Mucosa of descending colon (tissue), 3 donors: ENCODE measurements at places on chromosomes 6 and 20. TPM values are rescaled to one million over a fixed set of nuclear protein-coding genes. Genes with fewer than 3 reads are reported as not detected.
A peak's percentile ranks its signal among the peaks of the same experiment; 100 is the strongest.

DNA sequence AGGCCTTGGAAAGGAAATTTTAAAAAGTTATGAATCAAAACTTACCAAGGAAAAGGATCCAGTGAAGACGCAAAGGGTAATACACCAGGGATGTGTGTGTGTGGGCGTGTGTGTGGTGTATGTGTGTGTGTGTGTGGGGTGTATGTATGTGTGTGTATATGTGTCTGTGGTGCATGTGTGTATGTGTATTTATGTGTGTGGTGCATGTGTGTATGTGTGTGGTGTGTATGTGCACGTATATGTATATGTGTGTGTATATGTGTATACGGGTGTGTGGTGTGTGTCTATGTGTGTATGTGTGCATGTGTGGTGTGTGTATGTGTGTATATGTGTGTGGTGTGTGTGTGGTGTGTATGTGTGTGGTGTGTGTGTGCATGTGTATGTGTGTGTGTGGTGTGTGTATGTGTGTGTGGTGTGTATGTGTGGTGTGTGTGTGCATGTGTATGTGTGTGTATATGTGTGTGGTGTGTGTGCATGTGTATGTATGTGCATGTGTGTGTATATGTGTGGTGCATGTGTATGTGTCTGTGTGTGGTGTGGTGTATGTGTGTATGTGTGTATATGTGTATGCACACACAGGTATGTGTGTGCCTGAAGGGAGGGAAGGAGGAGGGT is 176.1 kb upstream of the SUPT3H start:
- DNase-seq = no peak

DNA sequence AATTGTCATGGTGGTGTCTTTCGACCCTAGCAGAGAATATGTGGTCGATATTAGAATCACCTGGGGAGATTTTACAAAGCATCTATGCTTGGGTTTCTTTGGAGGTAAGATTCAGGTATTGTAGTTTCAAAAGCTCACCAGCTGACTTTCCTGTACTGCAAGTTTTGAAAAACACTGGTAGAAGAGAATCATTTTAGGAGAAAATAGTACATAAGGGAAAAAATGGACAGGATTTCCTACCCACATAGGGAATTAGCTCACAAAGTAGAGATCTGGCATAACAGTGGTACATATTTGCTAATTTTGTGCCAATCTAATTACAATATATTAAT is 27.4 kb upstream of the ABT1 start:
- DNase-seq = no peak

FABP7 gene
- not detected for total RNA-seq

DNA sequence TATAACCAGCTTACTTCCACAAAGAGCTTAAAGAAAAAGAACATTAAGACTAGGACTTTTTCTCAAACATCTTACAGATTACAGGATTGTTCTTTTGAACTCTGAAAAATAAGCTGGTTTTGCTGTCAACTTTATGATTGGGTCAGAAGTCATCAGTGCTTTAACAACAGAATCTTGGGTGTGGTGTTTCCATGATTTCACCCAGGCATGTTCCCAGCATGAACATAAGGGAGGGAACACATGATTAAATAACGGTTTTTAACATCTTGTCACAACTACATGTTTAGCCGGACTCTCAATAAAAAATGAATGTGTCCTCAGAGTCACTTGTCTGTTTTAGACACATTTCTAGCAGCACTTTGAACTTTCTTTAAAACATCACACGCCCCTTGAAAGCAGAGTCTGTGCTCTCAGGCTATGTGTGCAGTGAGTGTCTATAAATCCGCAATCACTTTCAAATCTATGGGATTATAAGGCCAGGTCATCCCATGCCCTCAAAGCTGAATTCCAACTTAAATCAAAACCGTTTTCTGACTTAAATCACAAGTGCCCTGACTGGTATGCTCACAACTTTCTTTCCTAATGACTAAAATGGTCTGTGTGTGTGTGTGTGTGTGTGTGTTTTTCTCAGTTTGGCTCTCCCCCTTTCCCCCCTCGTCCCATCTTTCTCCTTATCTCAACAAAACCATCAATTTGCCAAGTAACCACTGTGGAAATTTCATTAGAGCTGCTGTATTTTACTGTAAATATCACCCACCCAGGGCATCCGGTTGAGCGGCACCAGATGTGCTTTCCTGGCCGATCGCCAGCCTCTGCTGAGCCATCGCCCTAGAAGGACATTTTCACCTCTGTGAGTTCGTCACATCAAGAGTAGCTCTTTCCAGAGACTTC is 216.8 kb upstream of the DTNBP1 start:
- peak; percentile 63 for DNase-seq

HCRTR2 gene
- not detected for total RNA-seq

DNA sequence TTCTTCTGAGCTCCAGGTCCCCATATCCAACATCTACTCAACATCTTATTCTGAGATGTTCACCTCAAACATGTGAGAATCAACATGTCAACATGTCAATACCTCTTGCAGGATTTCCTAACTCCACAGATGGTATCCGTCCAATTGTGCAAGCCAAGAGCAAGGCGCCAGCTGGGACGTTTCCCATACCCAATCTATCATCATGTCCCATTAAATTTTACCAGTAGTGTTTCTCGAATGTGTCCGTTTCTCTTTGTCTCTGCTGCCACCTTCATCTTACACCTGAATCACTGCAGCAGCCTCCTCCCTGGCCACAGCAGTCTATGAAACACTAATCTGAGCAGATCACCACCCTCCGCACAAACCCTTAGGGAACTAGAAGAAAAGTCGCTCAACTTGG is 78.0 kb upstream of the RPS6KA2 start:
- no peak for DNase-seq

HSPA1L gene
- total RNA-seq = 3.4 TPM
